ENCODE measurements at places on chromosomes 16 and 17.

GRCh38 chr17:34519282-34519681, 60.1 kb upstream of the TMEM132E start:
- no peak for DNase-seq

- no peak for DNase-seq
These were observed 56.1 kb upstream of the RBL2 start for GRCh38 chr16:53378138-53378537.

GRCh38 chr16:13099822-13100221, 198.4 kb downstream of the SHISA9 start:
- no peak for DNase-seq

- no peak for DNase-seq
These were observed 41.3 kb downstream of the GPRC5B start for GRCh38 chr16:19843371-19843770.

DNA sequence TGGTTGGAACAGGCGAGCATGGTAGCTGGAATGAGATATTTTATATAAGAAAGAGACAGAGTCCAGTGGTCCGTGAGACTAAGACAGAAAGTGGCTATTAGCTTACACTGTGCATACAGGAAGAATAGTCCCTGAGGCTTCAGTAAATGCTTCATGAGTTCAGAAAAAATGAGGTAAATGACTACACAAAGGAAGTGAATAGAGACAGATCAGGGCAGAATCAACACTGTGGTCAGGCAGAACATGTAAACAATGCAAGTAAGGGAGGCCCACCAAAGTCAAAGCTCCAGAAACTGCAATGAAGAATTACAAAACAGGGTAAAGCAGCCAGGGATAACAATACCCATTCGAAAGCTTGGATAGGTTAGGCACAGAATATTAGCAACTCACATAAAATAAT, 4.8 kb downstream of the ABCA10 start:
- no peak for DNase-seq

DNA sequence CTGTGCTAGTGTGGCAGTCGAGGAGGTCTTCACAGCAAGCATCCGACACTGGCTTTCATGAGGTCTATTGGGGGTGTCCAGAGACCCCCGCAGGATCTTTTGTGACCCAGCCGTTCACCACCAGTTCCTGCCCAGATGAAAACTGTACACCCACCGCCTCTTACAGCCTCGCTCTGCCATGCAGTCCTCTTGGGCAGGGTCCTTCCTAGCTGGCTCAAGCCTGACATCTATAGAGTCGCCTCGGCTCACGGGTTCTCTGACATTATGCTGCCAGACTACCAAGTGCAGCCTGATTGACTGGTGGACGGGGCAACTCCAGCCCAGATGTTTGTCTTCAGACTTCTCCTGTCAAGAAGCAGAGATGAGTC, 14.6 kb upstream of the CLEC10A start:
- DNase-seq: no peak

DNA sequence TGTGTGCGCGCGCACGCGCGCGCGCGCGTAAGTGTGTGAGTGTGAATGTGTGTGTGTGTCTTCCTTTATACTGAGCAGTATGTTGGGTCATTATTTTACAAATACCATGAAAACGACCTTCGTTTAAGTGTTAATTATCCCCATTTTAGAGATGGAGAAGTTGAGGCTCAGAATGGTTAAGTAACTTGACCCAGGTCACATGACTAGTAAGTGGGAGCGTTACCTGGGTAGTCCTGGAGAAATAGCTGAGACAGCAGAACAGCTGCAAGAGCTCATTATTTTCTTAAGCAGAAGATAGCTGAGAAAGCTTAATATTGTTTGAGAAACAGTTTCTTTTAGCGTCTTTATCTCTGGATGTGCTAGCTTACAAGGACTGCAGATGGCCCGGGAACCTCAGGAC, 78.8 kb downstream of the IRX3 start:
- no peak for DNase-seq

DNA sequence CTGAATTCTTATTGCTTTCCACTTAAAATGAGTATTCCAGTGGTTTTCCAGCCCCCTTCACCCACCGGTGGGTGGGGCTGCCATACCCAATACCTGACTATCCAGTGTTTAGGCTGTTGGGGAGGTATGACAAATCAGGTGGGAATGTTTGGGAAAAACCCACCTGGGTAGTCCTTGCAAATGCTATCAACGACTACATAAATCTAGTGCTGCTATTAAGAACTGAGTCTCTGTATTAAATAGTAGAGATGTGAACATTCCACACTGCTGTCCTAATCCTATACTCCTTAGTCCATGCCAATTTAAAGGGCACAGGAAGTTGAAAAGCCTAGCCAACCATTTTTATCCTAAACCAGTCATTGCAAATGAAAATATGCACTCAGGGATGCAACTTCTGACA, 126.6 kb downstream of the AXIN2 start:
- DNase-seq: no peak

DNA sequence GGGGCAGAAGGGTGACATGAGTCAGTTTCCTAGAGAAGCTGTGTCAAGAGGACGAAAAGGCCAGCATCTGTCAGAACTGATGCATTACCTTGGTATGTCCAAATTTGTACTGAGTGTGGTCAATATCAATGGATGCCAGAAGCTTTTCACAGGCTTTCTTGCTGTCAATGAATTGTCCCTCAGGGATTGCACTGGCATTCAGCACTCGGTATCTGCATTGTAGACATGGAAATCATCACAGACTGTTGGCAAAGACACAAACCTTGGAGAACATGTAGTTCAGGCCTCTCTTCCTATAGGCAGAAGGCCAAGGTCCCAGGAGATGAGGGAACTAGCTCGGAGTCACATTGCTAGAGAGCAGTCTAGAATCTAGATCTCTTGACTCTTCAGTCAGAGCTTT, 16.6 kb downstream of the MYH3 start:
- no peak for DNase-seq

DNA sequence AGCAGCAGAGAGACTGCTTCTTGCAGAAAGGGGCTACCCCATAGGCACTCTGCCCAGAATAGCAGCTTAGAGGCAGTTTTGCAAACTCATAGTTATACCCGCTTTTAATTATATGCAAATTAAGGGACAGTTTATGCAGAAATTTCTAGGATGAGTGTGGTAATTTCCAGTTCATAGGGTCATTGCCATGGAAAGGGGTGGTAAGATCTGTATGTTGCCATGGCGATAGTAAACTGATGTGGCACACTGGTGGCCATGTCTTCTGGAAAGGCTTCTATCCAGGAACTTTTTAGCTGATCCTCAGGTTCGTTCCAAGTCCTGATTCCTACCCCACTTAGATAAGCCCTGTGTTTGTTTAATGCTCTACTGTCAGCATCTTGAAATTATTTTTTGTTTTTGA, 6.2 kb downstream of the STXBP4 start:
- DNase-seq: no peak

GRCh38 chr17:15364615-15365014, 23.2 kb upstream of the TEKT3 start:
- no peak for DNase-seq

- DNase-seq: no peak
These were observed 58.1 kb downstream of the NDE1 start for GRCh38 chr16:15708096-15708495.

DNA sequence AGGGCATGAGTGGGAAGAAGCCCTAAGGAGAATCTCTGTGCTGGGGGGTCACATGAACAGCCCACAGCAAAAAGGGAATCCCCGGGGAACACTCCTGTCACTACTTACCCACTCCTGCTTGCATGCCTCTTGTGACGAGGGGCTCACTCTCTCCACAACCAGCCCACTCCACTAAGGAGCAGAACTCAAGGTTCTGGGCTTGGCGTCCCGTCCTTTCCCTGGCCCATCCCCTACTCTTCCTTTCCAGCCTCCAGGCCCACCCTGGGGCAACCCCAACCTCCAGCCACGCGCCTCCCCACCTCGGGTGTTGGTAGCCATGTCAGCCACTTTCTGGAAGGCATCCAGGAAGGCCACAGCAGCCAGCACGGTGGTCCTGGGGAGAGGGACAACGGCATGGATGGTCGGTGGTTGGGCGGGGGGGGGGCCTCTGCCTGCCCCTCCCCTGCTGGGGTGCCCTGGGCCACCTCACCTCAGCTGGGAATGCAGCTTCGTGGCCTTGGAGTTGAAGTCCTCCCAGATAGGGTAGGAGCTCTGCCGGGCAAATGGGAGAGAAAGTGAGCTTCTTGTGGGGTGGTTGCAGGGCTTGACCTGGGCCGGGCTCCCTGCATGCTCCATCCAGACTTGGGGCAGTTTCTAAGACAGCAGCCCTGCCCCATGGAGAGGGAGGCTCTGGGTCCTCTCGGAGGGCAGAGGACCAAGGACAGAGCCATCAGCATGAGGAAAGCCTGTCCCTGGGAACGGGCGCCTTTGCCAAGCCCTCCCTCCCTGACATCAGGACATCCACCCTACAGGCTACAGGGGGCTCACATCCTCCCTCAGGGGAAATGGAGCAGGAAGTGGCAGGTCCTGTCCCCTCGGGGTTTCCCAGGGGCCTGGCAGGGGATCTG, 5.1 kb downstream of the MTSS2 start:
- DNase-seq: no peak

- DNase-seq: no peak
These were observed 85.6 kb upstream of the TNRC6C start for GRCh38 chr17:77872714-77873499.

DNA sequence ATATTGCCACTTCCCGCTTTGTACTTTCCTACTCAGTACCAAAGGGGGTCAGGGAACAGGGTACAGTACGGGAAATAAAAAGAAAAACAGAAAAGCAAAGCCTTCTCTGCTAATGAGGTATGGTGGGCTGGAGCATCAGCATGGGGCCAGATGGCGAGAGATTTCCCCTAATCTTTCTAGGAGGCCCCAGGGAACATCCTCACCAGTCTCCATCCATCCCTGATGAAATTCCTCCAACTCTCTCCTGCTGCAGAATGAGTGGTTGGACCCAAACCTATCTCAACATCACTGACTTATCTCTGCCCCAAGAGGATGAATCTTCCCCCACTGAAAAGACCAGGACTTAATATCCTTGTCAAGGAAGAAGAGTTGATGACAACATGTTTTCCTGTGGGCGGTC, 185.6 kb downstream of the C16orf78 start:
- DNase-seq: no peak

DNA sequence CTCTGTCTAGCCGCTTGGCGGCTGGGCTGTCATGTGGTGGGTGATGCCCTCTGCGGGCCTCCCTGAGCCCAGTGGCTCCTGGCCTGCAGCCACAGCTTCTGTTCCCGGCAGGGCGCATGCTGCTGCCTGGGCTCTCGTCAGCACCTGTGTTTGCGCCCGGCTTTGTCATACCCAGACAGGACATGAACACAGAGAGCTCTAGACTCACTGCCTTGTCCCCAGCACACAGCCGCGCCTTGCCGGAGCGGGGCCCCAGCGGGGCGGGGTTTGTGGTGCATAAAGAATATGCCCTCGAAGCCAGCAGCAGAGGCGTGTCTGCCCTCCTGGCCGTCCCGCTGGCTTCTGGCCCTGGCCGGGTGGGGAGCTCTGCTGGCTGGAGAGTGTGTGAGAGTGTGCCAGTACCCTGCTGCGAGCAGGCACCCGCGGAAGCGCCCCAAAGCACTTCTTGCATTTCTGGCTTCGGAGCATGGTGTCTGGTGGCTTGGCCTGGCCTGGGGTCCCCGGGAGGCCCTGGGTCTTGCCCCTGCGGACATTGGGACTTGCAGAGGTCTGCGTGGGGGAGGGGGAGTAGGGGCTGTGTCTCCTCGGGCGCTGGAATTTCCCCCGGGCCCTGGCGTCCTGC, 14.4 kb downstream of the ASPSCR1 start:
- DNase-seq: no peak

- no peak for DNase-seq
These were observed 28.5 kb upstream of the ELAC2 start for GRCh38 chr17:13046361-13046760.
